CD8-positive, alpha-beta memory T cell (primary cell): ENCODE measurements at places on chromosomes 2 and 18. TPM values are rescaled to one million over a fixed set of nuclear protein-coding genes. Genes with fewer than 3 reads are reported as not detected.

GRCh38 chr2:22002066-22002465 is 878.3 kb downstream of the TDRD15 start:
- no peak for DNase-seq

Gene NEU2
- total RNA-seq, result not detected

DNA sequence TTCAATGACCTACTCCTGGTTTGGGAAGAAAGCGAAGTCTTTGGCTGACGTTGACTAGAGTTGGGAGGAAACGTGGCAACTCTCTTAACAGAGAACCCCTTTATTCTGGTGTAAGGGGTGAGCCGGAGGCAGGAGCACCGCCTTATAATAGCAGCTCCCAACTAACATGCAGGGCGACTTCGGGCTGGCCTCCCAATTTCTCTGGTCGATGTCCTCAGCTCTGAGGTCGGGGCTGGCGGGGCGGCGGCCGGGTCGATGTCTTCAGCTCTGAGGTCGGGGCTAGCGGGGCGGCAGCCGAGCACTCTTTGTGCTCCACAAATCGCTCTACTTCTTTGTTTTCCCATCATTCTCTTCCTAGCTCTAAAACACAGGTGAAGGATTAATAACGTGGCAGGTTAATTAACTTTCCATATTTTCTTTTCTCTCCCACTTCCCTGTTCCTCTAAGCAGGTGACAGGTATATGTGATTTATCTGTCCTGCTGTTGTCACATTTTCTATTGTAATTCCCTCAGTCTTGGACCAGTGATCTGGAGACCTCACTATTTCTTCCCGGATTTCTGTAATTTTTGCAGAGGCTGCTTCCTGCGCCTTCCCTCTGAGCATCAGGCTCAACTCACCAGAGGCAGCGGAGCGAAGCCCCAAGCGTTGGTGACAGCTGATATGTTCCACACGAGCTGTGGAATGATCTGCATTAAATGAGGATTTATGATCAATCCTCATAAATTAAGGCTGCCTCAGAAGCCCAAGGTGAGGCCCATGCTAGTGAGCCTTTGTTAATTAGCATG is 64.3 kb downstream of the ACKR3 start:
- DNase-seq, result no peak

- no peak for DNase-seq
These were observed 73.7 kb upstream of the RMDN2 start for GRCh38 chr2:37851428-37851827.

Gene PRSS56
- total RNA-seq, result not detected
